ENCODE measurements at places on chromosomes 11 and 22.

- DNase-seq, result no peak
Measured at GRCh38 chr11:86575208-86575855, 97.1 kb downstream of the ME3 start.

- no peak for DNase-seq
Measured at GRCh38 chr11:43116071-43116470, 195.7 kb upstream of the API5 start.

DNA sequence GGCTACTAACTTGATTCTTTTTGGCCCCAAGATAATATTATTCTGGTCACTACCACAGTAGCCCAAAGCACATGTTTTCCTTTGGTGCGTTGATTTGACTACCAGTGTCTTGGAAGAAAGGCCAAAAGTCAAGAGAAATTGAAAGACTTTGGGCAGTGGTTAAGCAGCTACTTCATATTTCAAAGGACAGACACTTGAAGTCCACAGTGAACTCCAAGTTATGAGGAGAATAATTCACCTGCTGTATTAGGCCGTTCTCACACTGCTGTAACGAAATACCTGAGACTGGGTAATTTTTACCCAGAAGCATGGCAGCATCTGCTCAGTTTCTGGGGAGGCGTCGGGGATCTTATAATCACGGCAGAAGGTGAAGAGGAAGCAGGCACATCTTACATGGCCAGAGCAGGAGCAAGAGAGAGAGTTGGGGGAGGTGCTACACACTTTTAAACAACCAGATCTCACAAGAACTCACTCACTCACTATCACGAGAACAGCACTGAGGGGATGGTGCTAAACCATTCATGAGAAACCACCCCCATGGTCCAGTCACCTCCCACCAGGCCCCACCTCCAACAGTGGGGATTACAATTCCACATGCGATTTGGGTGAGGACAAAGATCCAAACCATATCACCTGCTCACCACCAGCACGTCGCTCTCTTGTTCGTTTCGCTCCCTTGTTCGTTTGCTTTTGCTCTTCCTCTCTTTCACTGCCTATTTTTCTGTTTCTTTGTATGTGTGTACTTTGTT lies 40.2 kb upstream of the PICALM start:
- DNase-seq, result no peak

GRCh38 chr22:32013200-32013599 lies 29.9 kb upstream of the SLC5A1 start:
- DNase-seq, result no peak

- DNase-seq, result no peak
Measured at GRCh38 chr22:49021926-49022815, 805.5 kb downstream of the BRD1 start.

DNA sequence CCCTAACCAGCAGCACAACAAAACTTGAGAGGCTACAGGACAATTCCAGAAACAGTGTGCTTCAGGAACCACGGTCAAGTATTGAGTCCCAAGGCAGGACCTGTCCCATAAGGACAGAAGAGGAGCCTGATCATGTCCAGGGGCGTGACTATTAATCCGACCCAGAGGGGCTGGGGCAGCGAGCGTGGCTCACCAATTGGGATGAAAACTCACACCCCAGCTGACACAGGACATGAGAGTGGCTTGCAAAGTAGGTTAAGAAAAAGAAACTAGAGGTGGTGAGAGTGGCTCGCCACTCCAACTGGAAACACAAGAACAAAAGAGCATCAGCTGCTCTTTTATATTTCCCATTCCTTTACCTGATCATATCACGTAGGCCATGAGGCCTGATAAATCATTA lies 16.0 kb upstream of the FEZ1 start:
- DNase-seq, result no peak

- no peak for DNase-seq
Measured at GRCh38 chr11:13046637-13047570, 37.8 kb downstream of the RASSF10 start.

- no peak for DNase-seq
Measured at GRCh38 chr11:46738887-46739286, 19.9 kb downstream of the F2 start.

DNA sequence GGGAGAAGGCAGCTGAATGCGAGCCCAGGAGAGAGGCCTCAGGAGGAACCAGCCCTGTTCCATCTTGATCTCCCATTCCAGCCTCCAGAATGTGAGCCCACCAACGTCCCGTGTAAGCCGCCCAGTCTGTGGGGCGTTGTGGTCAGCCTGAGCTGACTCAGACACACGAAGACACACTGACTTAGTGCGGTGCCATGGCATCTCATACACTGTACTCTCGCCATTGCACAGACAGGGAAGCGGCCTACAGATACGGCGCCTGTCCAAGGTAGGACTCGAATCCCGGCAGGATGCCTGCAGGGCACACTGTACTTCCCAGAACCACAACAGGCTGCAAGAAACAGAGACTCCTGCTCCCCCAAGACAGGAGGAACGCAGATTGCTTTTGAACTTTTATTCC lies 179.6 kb downstream of the CTTN start:
- DNase-seq, result no peak

DNA sequence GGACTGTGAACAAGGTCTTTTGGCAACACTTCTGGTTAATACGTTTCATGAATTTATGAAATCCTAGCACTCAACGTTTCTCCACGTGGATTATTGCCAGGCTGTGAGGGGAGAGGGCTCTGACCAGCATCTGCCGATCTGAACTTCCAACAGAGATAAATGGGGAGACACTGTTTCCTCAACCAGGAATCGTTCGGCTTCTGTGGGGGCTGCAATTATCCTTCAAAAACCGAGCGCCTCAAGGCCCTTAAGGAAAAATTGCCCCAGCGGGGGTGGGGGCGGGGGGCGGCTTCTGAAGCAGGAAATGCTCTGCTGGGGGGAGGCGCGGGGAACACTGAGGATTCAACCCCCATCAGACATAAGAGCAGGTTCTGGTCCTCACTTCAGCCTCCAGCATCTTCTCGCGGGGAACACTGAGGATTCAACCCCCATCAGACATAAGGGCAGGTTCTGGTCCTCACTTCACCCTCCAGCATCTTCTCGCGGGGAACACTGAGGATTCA lies 155.6 kb downstream of the BRD1 start:
- no peak for DNase-seq

- DNase-seq, result no peak
Measured at GRCh38 chr11:78946945-78947902, 372.6 kb upstream of the NARS2 start.

DNA sequence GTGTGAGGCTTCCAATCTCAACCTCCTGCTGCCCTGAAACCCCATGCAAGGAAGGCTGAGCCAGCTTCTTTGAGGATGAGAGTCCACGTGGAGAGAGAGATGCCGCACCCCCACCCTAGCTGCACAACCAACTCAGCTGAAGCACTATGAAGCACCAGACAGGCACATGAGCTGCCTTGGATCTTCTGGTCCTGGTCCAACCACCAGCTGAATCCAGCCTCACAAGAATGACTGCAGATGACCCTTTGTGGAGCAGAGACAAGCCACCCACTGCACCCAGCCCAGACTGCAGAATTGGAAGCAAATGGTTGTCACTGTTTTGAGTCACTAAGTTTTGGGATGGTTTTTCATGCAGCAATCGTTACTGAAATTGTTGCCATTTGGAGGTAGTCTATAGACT lies 149.6 kb upstream of the SYT13 start:
- no peak for DNase-seq

GRCh38 chr11:3949125-3949524 lies 93.7 kb downstream of the STIM1 start:
- no peak for DNase-seq

- DNase-seq, result no peak
Measured at GRCh38 chr11:78752494-78752893, 177.8 kb upstream of the NARS2 start.

DNA sequence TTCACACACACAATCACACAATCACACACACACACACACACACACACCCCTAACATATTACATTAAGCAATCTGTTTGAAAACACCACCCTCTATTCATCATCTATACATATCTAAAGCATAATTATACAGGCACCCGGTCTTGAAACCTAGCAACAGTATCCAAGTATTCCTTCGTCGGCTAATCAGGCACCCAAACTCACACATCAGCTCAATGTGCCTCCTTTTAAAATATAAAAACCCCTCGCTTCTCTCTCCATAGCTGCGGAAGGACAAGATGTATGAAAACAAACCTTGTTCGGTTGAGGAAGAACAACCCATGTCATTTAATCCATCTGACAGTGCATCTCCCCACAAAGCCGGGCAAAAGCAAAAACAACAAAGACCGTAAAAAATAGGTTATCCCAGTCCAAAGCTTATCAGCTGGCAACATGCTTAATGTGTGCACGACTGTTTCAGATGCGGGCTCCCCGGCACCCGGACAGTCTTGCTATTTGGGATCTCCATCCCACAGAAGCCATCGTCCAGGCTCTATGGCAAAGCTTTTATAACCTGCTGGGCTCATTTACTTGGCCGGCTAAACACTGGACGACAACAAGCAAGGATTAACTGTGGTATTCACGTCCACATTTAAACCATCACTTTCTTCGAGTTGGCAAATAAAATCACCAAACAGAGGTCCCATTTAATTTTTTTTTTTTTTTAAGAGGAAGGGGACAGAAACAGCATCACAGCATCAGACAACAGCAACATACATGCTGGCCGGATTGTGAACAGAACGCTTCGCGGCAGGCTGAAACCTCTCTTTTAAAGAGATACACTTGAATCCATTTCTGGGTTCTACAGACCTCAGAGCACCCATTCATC lies 365.5 kb downstream of the SHANK2 start:
- no peak for DNase-seq

GRCh38 chr11:72405009-72405408 lies 29.3 kb downstream of the CLPB start:
- no peak for DNase-seq

All from WERI-Rb-1 (cell line).